ENCODE measurements at places on chromosomes 1 and 21. TPM values are rescaled to one million over a fixed set of nuclear protein-coding genes. Genes with fewer than 3 reads are reported as not detected.

Gene OR2L3
- polyA plus RNA-seq = not detected

Gene ST6GALNAC5
- 4.3 TPM for polyA plus RNA-seq

Gene DNM3
- polyA plus RNA-seq = 5.7 TPM

Gene ARMH1
- 3.2 TPM for polyA plus RNA-seq

Gene SERBP1
- polyA plus RNA-seq = 366 TPM

Gene GUCA2A
- not detected for polyA plus RNA-seq

- DNase-seq = no peak
These were observed 4.1 kb downstream of the PLEKHN1 start for GRCh38 chr1:970242-970972.

DNA sequence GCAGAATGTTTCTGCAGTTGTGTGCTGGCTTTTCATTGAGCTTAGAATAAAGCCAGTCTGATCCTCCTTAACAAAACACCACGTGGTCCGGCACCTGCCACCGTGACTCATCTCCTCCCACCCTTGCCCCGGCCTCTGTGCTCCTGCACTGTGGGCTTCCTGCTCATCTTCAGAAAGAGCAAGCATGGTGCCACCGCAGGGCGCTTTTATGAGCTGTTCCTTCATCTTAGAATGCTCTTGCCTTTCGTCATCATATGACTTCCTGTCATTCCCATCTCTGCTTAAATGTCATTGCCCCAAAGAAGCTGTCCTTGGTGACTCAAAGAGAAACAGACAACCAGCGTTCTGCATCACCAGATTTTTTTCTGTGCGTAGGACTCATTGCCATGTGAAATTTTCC lies 117.8 kb downstream of the HHAT start:
- DNase-seq = no peak

GRCh38 chr21:34363733-34364132 lies at the start of gene KCNE2:
KCNE2 (plus strand) TSS chr21:34364006; CDS start chr21:34370479, 6,473 bp downstream.
- no peak for DNase-seq

GRCh38 chr1:63774617-63775417 lies 1.0 kb downstream of the ROR1 start:
- no peak for DNase-seq

- no peak for DNase-seq
These were observed 61.1 kb upstream of the KIF1B start for GRCh38 chr1:10149231-10149630.

DNA sequence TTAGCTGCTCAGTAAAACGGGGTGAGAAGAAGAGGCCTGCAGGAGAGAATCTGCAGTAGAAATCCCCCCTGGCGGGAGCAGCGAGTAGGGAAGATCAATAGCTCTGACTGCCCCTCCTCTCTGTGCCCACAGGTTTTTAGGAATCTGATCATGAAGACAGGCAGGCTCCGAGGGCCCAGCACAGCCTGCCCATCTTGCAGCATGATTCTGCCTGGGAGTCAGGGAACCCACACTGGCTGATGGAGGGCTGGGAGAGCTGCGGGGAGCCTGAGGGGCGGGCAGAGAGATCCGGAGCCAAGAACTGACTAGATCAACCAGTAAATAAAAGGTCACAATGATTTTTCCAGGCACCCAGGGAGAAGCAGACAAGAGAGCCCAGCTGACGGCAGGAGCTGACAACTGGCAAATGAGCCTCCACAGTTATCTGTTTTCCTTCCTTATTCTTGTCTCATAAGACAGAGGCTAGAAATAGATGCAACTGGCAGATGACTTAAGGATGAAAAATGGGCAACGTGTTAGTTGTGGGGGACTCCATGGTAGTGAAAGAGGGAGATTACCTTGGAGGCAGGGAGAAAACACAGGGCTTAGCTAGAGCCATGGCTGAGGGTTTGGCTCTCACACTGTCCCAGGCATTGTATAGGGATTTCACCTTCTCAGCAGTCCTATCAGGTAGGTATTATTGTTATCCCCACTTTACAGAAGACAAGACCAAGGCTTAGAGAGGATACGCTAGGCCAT lies 116.2 kb downstream of the PLXNA2 start:
- DNase-seq = no peak

DNA sequence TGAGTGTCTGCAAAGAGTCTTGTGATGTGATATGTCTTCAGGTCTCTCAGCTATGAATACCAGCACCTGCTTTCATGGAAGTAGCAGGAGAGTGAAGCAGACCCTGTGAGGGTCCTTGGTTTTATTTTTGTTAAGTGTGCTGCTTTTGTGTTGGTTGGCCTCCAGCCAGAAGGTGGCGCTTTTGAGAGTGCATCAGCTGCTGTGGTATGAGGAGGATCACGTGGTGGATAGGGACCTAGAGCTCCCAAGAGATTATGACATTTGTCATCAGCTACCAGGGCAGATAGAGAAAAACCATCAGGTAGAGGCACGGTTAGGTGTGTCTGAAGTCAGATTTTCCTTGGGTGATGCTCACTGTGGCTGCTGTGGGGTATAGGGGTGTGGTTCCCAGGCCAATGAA lies 1232.1 kb downstream of the MRPL39 start:
- DNase-seq = no peak
